ENCODE measurements at places on chromosomes 3 and 15.

GRCh38 chr3:135041601-135042000 is 246.5 kb downstream of the EPHB1 start:
- DNase-seq = no peak

GRCh38 chr3:99175276-99175812 is 273.8 kb upstream of the DCBLD2 start:
- DNase-seq = no peak

DNA sequence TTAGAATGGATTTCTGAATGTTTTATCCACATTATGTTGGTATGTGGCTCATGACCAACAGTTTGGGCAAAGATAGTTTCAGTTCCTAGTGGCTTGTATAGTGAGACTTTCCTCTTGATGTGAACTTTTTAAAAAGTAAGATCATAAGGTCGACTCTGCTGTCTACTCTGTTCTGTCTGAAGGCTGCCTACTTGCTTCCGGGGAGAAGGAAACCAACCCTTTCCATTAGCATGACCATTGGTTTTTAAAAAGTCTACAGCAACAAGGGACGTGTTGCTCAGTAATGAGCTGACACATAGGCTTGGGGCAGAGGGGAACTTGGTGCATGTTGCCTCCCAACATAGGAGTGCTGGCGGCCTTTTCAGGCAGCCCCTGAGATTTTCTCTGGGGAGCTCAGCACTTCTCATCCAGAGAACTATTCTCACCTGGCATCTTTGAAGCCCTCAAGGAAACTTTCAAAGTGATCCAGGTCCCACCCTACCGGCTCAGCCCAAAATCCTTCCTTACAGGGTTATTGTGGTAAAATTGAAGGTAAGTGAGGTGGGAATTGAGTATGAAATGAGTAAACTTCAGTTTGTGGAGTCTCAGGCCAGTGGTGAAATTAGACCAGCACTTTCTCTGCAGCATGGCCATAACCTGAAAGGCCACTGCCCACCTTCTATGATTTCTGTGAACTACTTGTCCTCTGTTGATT is 30.6 kb downstream of the PSMD6 start:
- no peak for DNase-seq

DNA sequence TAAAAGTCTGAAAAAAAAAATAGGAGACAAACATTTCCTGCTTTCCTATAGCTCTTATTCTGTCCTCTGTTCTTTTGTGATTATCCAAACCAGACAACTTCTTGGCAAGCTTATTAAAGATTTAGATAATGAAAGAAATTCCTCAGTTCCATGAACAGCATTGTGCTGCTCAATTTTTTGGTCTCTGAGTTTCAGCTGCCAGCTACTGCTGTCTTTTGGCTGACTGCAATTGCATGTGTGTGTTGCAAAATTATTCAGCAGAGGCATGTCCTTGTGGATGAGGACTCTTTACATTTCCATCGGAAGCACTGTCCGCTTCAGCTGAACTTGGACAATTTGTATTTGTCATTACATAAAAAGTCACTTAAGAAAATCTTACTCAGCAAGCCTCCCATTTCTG is 397.3 kb upstream of the RASGRP1 start:
- DNase-seq = no peak

DNA sequence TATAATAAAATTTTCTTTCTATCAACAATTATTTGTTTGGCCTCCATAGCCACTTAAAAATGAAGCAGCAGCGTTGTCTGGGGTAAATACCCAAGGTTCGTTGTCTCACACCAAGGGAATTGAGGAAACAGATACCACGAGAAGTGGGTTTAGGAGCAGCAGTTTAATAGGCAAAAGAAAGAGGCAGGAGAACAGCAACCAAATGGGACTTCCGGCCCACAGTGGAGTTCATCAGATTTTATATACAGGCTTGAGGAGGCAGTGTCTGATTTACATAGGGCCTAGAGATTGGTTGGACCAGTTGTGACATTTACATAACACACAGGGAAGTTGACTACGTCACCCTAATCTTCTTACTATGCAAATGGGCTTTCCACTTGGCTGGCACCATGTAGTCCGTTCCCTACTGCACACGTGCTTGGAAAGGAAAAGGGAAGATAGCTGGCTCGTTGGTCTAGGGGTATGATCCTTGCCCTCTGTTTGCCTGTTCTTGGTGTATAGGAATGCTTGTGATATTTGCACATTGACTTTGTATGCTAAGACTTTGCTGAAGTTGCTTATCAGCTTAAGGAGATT is 61.5 kb upstream of the SETMAR start:
- no peak for DNase-seq

GRCh38 chr15:95693917-95694316 is 636.6 kb upstream of the NR2F2 start:
- DNase-seq = no peak
